ENCODE measurements at places on chromosomes 13 and 19.

- no peak for DNase-seq
Observed at GRCh38 chr13:99566125-99567083, 65.1 kb downstream of the TM9SF2 start.

- DNase-seq: no peak
Observed at GRCh38 chr13:47680748-47681147, 320.3 kb downstream of the SUCLA2 start.

GRCh38 chr19:30390356-30390988, 18.3 kb downstream of the ZNF536 start:
- DNase-seq: no peak

GRCh38 chr13:39510316-39510695, 92.7 kb downstream of the LHFPL6 start:
- peak; percentile 45 for DNase-seq

DNA sequence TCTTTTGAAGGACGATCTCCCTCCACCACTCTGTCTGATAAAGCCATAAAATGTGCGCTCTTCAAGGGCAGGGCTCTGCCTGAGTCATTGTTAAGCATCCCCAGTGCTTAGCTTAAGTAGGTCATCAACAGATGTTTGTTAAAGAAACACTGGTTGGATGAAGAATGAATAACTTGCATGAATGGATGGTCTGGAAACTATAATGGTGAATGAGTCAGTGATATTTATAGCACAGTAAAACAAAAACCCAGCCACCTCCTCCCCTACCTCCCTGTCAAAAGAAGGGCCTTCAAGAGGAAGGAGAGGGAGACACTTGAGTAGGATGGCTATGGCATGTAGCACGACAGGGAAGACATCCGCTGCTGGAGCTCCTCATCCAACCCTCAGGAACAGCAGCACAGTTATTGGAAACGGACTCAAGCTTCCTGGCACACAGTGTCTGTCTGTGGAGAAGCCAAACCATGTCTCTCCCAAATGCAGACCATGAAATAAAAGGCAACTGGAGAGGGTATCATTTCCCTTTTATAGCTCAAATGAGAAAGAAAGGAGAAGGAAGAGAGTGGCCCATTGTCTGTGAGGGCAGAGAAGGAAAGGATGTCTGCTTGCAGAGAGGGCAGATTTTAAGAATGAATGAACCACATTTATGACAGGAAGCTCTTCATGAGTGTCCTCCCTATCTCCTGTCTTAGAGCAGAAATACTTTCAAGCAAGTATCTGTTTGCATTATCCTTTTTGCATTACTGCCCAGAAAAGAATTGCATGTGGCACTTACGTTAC, 183.5 kb upstream of the UBL3 start:
- peak; percentile 72 for DNase-seq

DNA sequence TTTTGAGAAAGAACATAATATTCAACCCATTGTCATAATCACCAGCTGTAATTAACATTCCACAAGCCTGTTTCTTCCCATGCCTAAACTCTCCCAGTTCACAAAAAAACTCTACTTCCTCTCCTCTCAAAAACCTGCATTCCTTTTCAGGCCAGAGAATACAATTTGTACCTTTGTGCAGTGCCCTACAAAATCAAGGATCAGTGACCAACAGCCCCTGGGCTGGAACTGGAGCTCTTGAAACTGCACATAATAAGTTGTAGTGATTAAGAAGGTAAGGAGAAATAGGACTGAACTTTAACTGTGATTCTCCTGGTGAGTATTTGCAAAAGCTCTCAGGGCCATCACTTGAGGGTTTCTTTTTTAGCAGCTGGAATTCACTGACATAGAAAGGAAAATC, 472.7 kb downstream of the RFC3 start:
- DNase-seq: no peak

DNA sequence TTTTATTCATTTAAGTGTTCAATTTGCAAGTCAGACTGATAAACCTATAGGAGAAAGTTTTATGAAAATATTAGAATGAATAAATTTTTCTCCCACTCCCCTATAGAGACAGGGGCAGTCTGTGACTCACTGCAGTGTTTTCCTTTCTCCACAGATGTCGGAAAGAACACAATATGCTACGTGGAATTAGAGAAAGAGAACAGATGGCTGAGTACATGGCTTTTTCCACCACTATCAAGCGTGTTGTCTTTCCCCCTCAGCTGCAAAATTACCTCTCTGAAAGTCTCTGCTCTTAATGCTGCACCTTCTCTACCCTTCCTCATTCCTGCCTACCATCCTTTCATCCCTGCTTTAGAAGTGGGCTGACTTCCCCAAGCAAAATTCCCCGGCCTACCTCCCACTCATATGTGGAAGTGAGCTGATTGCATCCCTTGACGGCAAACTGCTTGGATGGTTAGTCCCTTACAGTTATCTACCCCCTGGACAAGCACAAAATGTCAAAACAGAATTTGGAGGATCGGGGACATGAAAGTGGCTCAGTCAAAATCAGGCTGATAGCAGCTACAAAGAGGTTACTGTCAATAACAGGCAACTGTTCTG, 30.0 kb downstream of the FLT1 start:
- DNase-seq: no peak

- DNase-seq: no peak
Observed at GRCh38 chr13:40420160-40420740, 246.2 kb downstream of the FOXO1 start.

DNA sequence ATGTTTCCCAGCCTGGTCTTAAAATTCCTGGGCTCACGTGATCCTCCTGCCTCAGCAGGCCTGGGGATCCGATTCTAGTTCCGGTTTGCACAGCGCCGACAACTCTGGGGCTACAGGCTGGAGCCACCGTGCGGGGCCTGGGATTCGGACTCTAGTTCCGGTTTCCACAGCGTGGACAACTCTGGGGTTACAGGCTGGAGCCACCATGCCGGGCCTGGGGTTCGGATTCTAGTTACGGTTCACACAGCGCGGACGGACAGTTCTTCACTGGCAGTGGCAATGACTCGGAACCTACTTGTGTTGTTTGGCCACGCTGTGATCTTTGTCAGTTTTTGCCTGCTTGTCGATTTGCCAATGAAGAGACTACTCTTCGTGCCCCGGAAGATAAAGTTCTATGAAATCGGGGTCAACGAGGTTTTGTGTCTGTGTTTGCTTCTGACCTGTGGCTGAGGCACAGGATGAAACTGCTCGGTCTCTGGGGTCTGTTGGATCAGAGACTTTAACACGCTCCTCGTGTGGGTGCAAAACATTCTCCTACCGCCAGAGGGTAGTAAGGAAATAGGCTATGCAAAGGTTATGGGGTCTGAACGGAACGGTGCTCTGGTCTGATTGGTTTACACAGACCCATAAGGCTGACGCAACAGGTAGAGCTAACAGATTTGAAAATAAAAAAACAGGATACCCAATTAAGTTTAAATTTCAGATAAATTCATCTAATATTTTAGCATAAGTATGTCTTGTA, 12.1 kb upstream of the ZSCAN1 start:
- peak; percentile 6 for DNase-seq

DNA sequence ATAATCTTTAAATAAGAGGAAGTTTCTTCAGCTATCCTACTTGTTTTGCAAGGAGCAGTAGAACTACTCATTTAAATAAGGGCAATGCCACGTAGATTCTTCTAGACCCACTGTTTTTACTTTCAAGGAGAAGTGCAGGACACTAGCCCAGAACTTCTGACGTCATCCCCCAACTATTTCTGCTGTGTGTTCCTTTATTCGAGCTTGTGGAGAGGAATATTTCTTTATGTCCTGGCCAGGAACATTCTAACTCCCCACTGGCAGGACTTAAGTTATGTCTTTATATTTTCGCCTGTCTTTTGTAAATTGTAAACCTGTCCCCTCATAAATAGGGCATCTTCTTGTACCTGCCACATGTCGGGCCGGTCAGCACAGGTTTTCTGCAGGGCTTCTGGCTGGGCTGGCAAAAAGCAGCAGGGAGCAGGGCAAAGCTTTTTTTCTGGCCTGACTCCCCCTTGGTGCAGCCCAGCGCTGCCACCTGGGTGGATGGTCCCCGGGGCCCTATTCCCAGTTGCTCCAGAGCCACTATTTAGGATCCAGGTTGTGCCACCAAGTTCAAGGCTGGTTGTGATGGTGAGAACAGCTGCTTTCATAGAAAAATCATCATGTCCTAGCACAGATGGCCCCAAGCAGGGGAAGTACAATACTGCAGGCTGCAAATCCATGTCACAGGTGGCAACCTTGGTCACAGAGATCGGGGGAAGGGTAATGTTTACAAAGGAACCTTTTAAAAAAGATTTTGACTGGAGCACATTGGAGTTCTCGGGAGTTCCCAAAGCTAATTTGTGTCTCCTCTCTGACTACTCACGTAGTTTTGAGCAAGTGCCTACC, 1.8 kb downstream of the MBNL2 start:
- no peak for DNase-seq

DNA sequence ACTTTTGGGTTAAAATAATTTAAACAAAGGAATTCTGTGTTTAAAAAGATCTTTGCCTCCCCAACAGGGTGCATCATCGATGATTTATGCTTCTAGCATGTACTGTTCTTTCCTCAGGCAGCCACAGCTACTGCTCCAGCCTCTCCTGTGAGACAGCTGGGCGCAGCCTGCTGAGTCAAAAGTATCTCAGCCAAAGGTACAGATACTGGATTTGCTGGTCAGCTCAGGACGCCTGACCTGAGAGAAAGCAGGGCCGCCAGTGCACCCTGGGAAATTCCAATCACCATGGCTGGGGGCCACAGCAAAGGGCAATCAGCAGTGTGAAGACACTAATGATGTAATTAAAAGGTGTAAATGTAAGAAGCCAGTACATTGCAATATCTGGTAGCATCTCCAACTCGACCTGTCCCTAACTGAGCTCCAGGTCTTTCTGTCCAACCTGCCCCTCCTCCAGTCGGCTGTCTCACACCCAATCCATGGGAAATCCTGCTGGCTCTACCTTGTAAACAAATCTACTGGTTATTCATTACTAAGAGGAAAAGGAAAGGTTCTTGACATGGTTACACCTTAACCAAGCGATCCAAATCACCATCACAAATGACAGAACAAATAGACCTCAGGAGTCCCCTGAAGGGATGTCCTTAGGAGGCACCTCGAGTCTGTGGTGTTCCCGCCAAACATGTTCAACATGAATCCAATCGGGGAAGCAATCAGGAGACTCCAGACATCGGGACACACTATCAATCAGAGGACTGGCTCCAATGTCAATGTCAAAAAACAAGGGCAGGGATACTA, 7.3 kb downstream of the OPA3 start:
- no peak for DNase-seq

GRCh38 chr19:52034051-52034728, 6.0 kb upstream of the ZNF614 start:
- no peak for DNase-seq

GRCh38 chr13:111491021-111491420, 170.6 kb downstream of the TEX29 start:
- DNase-seq: no peak

- DNase-seq: no peak
Observed at GRCh38 chr19:46173886-46174480, 25.9 kb downstream of the IGFL2 start.

DNA sequence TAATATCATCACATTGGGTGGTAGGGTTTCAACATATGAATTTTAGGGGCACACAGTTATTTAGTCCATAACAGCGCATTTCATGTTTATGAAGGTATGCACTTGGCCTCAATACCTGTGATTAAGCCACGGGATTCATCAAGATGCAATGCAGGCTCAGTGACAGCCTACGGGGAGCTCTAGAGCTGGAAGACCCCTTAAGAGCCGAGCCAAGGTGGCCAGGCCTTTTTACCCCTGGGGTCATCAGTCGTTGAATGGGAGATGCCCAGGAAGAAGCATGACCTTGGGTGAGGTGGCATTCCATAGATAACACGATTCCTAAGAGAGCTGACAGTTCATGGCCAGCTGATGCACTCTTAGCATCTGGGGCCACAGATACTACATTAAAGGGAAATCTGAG, 380.0 kb downstream of the ZNF536 start:
- no peak for DNase-seq

DNA sequence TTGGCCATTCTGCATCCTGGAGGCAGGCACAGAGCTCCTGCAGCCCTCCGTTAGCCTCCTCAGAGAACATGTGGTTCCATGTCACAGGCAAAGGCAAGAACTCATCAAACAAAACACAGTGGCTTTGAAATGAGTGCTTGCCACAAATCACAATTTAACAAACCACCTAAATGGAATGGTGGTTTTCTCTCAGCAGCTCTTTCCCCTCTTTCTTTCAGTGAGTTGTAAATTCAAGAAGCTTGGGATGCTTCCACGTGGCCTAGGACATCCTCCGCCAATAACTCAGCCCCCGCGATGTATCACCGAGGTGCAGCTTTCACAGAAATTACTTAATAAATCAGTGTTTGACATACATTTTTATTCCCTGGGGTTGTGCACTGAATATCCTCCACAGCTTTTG, 65.4 kb upstream of the RFC3 start:
- no peak for DNase-seq
